HT-29 (cell line): ENCODE measurements at places on chromosomes 7 and 10. TPM values are rescaled to one million over a fixed set of nuclear protein-coding genes. Genes with fewer than 3 reads are reported as not detected.

HOXA11 gene
- 67.7 and 74.3 TPM in 2 replicates for total RNA-seq

GRCh38 chr10:68253346-68253745, 21.4 kb upstream of the ATOH7 start:
- DNase-seq: no peak

CBX3 gene
- total RNA-seq: 154 and 163 TPM in 2 replicates

GRCh38 chr7:50369143-50370026, 64.9 kb downstream of the IKZF1 start:
- peak; percentile 51 for DNase-seq

GRCh38 chr10:32357056-32357735, 10.2 kb upstream of the EPC1 start:
- no peak for DNase-seq

CCDC146 gene
- not detected in 2 replicates for total RNA-seq

- DNase-seq: no peak
Observed at GRCh38 chr10:27625452-27626211, 120.0 kb downstream of the MKX start.

GRCh38 chr7:50022991-50023390, 70.1 kb downstream of the ZPBP start:
- DNase-seq: no peak

GRCh38 chr10:71075086-71075758, 137.1 kb upstream of the UNC5B start:
- DNase-seq: no peak

CRYGN gene
- 1.4 TPM in 1 of 2 replicates, not detected in the other for total RNA-seq

TRIM4 gene
- 15.1 and 16.0 TPM in 2 replicates for total RNA-seq

DNA sequence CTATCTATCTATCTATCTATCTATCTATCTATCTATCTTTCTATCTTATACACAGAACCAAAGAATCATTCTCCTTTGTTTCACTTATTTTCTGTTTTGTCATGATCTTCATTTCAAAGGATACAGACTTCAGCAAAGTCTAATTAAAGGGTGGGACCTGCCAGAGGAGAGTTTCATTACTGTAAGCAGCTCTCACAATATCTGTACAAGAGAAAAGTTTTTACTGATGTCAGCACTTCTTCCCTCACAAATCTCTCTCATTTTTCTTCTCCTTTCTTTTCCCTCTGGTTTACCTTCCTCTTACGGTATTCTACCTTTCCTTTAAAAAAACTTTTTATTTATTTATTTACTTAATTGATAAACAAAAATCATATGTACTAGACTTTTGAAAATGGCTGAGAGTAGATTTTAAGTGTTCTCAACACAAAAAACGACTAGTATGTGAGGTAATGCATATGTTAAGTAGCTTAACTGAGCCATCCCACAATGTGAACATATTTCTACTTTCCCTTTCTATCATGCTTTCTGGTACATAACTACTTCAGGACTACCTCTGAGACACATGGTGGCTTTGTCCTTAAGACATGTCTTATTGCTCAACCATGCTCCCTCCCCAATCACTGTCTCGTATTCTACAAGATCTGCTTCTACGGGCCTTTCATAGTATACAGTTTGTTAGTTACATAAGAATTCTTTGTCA, 699.3 kb downstream of the PHTF2 start:
- no peak for DNase-seq

DNA sequence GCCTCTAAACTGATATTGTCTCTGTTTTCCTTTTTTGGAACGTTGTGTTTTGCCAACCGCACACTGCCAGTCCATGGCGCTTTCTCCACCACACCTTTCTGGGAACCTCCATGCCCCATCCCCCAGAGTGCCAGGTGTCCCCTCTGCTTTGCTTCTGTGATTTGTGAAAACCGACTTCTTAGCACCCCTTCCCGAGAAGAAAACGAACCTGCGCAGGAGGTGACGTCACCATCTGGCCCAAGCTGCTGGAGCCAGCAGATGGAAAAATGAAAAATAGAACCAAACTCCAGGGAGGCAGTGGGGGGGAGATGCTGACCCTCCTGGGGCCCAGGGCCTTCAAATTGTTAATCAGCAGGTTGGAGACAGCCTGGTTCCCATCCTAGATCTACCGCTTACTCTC, 103.8 kb downstream of the HTR5A start:
- DNase-seq: no peak

NKX2-3 gene
- total RNA-seq: not detected in 2 replicates

DNA sequence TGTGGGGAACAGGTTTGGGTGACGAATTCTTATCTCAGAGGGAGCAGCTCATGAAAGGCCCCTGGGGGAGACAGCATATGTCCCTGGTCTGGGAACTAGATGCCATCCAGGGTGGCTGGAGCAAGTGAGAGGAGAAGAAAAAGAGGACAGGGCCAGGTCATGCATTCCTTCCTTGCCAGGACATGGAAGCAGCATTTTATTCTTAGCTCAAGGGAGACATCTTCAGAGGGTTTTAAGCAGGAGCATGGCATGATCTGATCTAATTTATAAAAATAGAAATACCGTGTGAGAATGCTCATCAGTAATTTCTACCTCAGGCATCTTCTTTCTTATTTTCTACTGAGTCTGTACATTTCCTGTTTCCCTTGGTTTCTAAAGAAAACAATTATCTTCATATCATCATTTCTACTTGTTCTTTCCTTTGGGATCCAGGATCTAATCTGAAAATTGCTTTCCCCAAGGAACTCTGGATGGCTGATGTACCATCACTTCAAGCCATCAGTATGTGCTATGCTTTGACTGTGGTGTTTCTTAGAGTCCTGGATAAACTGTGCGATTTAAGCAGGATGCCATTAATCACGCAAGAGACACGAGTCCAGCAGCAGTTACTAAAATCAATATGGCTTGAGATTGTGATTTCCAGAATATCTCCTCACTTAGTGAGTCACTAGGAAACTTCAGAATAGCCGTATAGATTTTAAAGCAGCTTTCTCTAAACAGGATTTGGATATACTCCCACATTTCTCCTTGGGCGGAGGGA, 386.2 kb downstream of the GALNT17 start:
- DNase-seq: no peak

GRCh38 chr10:27603104-27603503, 99.0 kb downstream of the RAB18 start:
- no peak for DNase-seq

TEX36 gene
- not detected in 2 replicates for total RNA-seq

HMX2 gene
- total RNA-seq: not detected in 2 replicates

- DNase-seq: peak; percentile 21
Observed at GRCh38 chr7:22296916-22297315, 60.0 kb downstream of the RAPGEF5 start.

- DNase-seq: no peak
Observed at GRCh38 chr7:7323352-7323751, 141.0 kb downstream of the C1GALT1 start.

DNA sequence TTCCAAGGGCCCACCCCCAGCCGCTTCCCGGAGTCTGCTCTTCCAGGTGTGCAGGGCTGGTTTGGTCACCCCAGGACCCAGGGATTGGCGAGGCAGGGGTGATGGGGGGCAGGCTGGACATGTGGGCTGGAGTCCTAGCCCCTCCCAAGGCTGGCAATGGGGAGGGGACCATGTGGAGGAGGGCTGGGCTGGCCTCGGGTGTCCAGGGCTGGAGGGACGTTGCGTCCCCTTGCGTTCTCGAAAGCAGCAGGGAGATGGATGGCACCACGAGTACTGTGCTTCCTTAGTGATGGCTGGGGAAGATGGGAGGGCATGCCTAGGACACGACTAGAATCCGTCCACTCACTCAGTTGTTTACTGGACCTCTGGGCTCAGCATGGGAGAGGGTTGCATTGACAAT, 532.5 kb upstream of the FOXK1 start:
- DNase-seq: no peak

NUTM2E gene
- total RNA-seq: not detected in 2 replicates

BET1 gene
- total RNA-seq: 11.1 and 12.7 TPM in 2 replicates

LGI1 gene
- total RNA-seq: not detected in 2 replicates

GRCh38 chr10:59700709-59701108, 8.9 kb downstream of the SLC16A9 start:
- DNase-seq: no peak

- no peak for DNase-seq
Observed at GRCh38 chr7:48052748-48053147, 17.4 kb downstream of the C7orf57 start.

- DNase-seq: no peak
Observed at GRCh38 chr7:106347229-106347833, 62.5 kb upstream of the NAMPT start.

DNA sequence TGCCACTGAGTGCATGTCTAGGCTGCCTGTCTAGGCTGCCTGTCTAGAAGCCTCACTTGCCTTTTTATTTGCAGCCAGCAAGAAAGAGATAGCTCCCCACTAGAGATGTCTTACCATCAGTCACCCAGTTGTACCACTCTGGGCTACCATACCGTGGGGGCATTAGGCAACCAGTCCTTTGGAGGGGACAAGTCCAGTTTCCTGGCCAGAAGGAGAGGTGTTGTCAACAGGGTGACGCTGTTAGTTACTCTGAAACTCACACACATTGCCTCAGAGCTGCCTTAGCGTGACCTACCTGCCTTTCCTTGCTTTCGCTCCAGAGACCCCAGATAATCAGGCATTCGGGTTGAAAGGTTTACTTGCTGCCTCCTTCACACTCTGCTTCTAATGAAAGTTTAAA, 155.4 kb downstream of the CELF2 start:
- DNase-seq: no peak

- DNase-seq: no peak
Observed at GRCh38 chr10:92789786-92790185, 58.5 kb upstream of the EXOC6 start.

ACADSB gene
- 0.73 and 0.79 TPM in 2 replicates for total RNA-seq

DNA sequence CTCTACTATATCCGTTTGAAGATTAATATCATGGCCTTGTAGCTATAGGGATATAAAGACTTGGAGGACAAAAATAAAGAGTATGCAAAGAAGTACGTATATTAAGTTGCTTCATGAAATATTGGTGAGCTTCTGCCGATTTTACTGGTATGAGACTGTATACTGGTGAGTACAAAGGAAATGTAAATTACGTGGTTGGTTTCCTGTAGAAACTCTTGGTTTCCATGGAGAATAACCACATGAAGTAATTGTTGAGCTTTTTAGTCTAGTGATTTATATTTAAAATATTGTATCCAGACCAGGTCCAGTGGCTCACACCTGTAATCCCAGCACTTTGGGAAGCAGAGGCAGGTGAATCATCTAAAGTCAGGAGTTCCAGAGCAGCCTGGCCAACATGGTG, 32.2 kb upstream of the GLI3 start:
- DNase-seq: no peak

- no peak for DNase-seq
Observed at GRCh38 chr10:5896208-5897052, 6.4 kb downstream of the FBH1 start.

VAX1 gene
- not detected in 2 replicates for total RNA-seq

GRCh38 chr7:30430777-30431176, 47.8 kb downstream of the NOD1 start:
- no peak for DNase-seq

DNA sequence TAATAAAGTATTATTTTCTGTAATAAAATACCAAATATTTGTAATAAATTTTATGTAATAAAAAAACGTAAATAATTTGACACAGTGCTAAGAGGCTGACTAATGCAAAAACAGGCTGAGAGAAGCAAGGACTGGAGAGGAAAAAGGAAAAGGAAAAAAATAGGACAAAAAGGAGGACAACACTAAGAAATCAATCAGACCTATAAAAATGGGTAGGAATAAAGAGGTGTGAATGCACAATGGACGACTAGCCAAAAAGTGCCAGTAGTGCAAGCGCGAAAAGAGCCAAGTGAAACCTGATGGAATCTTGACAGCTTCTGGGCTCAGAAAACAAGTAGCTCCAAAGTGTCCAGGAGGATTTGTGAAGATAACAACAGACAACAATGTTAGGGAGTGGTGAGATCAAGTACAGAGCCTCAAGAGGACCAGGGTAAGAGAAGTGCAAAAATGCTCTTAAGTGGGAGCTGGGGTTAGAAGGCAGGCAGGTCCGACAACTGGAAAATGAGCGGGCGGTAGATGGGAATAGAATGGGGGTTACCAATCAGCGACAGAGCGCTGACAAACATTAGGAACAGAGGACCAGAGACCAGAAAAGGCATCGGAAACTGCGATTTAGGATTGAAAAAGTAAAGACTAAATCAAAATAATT, 1.2 kb downstream of the BRAF start:
- peak; percentile 57 for DNase-seq

HOXA7 gene
- 5.6 and 10.7 TPM in 2 replicates for total RNA-seq

HECW1 gene
- not detected in 2 replicates for total RNA-seq

DNA sequence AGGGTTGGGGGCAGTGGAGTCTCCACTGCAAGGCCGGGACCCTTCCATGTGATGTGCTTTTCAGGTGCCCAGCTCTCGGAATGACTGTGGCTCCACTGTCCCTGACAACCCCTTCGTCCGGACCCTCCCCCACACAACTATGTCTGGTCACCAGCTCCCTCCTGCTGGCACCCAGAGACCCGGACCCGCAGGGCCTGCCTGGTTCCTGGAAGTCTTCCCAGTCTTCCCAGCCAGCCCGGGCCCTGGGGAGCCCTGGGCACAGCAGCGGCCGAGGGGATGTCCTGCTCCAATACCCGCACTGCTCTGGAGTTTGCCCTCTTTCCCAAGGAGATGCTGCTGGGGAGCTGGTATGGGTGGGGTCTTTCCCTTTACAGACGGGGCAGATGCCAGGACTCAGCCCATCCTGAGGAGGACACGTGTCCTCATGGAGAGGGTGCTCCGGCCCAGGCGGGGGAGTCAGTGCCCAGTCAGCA, 5.5 kb downstream of the ATP6V0E2 start:
- DNase-seq: no peak

DNA sequence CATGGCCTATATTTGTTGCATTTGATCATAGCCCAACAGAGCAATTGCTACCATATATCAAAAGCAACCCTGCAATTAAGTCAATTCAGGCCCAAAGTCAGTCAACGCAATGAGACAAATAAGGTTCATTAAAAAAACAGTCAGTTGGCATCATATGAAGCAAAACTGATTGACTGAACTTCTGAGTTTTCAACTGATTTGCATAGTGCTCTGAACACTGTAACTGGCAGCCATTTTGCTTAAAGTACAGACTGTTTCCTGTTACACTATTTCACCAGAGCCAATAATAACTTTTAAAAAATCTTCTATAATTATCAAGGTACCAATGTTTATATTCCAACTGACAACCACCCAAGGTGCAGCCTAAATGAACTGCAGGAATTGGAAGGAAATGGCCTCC, 68.4 kb upstream of the RAPGEF5 start:
- no peak for DNase-seq
